ENCODE measurements at places on chromosomes 16 and 17. TPM values are rescaled to one million over a fixed set of nuclear protein-coding genes. Genes with fewer than 3 reads are reported as not detected.

NPTX1 gene
- 0.17 TPM for total RNA-seq

CDIP1 gene
- 27.0 TPM for total RNA-seq

- peak; percentile 69 for DNase-seq
These were observed 4.6 kb downstream of the UNC119 start for GRCh38 chr17:28547623-28548416.

DNA sequence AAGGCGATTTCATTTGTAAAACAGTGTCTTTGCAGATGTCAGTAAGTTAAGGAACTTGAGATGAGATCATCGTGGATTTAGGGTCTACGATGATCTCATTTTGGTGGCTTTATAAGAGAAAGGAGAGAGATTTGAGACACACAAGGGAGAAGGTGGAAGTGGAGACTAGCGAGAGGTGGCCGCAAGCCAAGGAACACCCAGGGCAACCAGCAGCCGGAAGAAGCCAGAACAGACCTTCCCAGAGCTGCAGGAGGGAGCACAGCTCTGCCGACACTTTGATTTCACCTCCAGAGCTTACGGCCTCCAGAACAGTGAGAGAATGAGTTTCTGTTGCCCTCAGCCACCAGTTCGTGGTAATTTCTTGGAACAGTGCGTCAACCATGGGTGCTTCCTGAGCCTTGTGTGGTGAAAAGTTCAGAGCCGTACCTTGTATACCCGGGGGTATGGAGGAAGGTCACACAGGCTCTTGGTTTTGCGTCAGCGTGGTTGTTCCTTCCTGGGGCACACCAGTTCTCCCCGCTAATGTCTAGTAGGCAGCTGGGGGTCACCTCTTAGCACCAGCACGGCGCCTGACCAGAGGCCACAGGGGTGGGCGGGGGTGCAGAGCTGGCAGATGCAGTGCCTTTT, 12.9 kb upstream of the SEC14L1 start:
- DNase-seq = peak; percentile 77

- peak; percentile 35 for DNase-seq
These were observed 458 bp downstream of the SLC12A4 start for GRCh38 chr16:67967958-67968399.

- DNase-seq = no peak
These were observed 29.3 kb downstream of the GINS3 start for GRCh38 chr16:58421529-58421928.

DNA sequence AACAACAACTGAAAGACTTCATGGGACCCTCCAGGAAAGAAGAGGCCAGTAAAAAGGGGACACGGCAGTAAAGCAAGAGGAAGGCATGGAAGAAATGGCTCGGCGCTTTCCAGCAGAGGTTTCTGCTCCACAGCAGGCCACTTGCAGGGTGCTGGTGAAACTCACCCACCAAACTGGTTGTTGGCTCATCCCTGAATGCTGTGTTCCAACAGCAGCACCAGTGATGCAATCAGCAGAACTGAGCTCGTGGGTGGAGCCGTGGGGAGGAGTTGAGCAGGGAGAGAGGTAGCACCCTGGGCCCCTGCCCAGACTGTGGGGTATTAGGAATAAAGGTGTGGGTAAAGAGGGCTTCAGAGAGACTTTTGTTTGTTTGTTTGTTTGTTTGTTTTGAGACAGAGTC, 62.8 kb upstream of the ADCY9 start:
- peak; percentile 64 for DNase-seq

DNA sequence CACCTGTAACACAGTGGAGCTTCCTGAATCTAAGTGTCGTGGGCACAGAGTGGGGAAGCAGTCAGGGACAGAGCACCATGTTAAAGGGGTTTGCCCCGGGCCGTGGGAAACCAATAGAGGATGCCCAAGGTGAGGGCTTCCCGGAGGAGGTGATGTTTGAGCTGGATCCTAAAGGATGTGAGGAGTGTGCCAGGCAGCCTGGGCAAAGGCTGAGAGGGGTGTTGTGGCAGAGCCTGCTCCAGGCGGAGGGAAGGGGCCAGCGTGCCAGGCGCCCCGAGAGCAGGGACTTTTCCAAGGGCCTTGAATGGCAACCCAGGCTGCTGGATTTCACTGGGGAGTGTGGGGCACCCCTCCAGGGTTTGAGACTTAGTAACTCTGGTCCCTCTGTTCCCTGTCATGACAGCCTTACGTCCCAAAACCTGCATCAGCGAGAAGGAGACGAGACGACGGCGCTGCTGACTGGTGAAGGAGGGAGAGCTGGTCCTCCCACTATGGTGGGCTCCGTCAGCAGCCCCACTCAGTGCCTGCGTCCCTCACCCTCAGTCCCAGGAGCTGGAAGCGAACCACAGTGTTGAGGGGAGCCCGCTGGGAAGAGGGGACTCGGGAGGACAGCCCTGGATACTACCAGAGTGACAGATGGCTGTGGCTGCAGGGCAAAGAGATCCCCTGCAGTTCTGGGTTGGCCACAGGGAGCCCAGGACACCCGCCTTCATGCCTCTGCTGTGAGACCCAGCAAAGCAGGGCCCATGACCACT, 228.4 kb downstream of the KATNIP start:
- no peak for DNase-seq

DNA sequence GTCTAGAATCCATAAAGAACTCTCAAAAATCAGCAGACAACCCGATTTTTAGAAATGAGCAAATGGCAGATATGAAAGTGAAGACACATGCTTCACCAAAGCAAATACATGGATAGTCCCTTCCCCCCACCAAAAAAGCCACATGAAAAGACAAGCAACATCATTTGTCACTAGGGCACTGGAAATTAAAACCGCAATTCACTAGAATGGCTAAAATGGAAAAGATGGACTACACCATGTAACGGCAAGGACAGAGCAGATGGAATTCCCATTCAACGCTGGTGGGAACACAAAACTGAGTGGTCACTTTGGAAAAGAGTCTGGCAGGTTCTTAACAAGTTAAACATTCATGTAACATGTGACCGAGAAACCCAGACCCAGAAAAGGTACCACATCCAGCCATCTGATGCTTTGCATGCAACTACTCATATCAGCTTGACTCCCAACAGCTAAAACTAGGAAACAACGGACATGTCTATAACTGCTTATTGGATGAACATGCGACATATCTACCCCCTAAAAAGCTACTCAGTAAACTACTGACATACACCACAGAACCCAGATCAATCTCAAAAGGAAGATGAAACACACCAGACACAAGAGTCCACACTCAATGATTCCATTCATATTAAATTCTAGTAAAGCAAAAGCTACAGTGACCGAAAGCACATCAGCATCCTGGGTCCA, 132.6 kb downstream of the ZNF778 start:
- no peak for DNase-seq

All from left lung (tissue), 14 donors.